ENCODE measurements at places on chromosomes 6 and 20.
A peak's percentile ranks its signal among the peaks of the same experiment; 100 is the strongest.

- no peak for DNase-seq
Measured at GRCh38 chr20:48406498-48406897, 421.3 kb downstream of the PREX1 start.

DNA sequence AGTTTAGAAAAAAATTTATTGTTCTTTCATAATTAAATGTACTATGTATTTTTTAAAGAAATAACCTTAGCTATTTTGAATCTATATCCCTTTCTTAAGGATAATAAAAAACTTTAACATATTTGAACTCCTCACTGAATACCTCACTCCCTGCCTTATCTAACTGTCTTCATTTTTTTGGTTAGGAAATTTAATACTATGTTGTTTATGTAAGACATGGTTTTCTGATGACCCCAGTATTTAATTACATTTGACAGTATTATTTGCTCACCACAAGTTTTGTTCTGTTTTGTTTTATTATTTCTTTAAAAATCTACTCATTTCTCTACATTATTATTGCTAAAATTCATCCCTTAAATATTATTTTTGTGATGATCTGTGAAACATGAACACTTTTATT lies 394.4 kb upstream of the ADGRB3 start:
- DNase-seq = no peak

GRCh38 chr6:79420054-79420453 lies 117.2 kb downstream of the LCA5 start:
- no peak for DNase-seq

DNA sequence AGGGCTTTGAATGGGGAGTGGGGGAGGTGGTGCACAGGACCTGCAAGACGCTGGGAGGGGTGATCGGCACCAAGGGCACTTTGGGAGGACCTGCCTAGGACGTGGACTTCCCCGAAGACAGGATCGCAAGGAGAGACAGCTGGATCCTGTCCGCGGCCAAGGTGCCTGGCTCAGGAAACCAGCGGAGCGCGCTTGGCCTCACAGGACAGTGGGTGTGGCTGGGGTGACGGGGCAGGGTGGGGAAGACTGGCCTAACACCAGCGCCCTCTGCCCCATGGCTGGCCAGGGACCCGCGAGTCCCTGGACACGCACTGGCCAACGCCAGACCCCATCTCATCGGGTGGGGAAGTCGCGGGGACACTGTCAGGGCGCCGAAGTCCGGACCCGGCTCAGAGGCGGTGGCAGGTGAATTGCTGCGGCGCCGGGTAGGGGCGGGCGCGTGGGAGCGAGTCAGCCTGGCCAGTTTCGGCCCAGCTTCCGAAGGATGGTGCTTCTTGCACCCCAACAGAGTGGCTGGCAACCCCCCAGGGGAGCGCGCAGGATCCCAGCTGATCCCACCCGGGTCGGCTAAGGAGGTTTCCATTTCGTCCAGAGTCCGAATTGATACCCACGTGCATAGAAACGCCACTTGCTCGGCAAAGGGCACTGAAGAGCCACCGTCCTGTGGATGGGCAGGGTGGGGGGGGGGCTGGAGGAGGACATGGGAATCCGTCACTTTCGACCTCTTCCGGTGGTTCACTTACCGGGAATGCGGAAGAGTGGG lies 785 bp upstream of the THBD start:
- no peak for DNase-seq

DNA sequence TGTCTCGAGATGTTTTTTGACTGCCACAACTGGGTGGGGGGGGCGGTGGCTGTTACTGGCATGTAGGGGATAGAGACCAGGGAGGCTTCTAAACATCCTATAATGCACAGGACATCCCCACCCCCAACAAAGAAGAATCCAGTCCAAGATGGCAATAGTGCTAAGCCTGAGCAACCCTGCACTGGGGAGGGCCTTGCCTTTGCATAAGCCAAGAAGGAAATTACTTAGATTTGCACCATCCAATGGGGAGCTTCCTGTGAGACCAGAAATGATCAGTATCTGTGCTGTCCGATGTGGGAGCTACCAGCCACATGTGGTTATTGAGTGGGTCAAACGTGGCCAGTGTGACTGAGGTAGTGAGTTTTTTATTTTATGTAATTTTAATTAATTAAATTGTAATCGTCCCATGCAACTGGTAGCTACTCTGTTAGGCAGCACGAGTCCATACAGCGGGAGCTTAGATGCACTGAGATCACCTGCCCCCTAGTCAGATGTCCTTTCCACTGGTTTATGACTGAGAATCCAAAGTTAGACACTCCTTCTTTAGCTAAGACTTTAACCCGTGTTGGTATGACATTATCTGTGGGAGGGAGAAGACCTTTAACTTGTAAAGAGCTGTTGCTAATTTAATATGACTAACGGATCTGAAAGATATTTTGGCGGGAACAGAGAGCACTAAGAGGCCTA lies 97.4 kb upstream of the NEDD9 start:
- DNase-seq = no peak

- no peak for DNase-seq
Measured at GRCh38 chr6:52016915-52017748, 70.3 kb downstream of the PKHD1 start.

DNA sequence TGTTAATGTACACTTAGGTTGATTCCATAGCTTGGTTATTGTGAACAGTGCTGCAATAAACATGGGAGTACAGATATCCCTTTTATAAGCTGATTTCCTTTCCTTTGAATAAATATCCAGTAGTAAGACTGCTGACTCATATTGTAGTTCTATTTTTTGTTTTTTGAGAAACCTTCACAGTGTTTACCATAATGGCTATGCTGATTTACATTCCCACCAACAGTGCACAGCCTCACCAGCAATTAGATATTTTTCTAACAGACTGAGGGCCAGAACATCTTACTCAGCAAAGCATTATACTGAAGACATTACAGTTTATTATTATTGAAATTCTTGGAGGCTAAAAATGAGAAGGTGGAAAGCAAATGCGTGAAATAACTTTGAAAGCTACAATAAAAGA lies 187.3 kb upstream of the HEY2 start:
- DNase-seq = no peak

- no peak for DNase-seq
Measured at GRCh38 chr20:58566981-58567380, 51.8 kb upstream of the APCDD1L start.

DNA sequence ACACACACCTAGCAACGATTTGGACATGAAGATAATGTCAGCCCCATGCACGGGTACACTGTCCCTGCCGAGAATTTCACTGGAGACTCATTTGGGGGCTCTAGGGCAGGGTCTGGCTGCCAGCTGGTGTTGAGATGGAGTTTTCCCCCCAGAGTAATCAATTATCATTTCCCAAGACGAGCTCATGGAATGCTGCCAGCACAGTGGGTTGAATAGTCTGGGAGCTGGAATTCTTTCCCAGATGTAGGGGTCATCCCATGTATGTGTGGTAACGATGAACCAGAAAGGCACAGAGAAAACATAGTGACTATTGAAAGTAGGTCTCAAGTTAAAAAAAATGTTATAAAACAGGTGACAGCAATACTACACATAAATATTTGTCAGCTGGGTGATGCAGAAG lies 579.9 kb downstream of the MAFB start:
- DNase-seq = no peak

DNA sequence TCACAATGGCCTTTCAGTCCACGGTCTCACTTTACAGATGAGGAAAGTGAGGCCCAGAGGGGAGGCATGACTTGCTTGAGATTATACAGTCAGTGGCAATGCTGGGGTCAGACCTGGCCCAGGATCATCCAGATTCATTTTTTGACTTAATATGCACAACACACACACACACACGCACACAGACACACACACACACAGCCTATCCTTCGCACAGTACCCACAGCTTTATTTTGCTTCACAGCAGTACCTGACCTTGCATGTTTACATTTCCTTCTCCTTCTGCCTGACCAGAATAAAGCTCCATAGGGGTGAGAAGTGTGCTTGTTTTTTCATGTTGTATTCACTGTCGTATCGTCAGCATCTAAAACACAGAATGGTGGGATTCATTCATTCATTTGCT lies 79.8 kb downstream of the VEGFA start:
- no peak for DNase-seq

- DNase-seq = no peak
Measured at GRCh38 chr6:167524261-167525111, 199.6 kb downstream of the TTLL2 start.

GRCh38 chr6:11702500-11703130 lies 76.0 kb downstream of the ADTRP start:
- DNase-seq = no peak

DNA sequence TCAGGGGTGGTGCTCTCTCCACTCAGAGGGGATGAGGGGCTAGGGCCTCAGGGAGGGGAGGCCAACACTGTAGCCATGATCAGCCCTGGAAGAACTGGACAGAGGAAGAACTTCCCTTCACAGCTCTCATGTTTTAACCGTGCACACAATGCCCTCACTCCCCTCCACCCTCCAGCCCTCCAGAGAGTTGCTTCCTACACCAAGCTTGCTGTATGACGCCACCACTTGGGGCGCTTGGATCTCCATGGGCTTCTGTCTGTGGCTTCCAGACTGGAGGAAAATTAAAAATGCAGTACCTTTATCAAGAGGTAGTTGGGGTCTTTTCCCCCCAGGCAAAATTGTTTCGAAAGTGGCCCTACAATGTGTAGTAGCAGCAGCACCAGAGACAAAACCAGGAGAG lies 48.4 kb downstream of the ARHGAP40 start:
- no peak for DNase-seq

GRCh38 chr6:98323605-98324004 lies 510.8 kb upstream of the POU3F2 start:
- no peak for DNase-seq

- no peak for DNase-seq
Measured at GRCh38 chr20:61514396-61514795, 262.3 kb downstream of the CDH4 start.

DNA sequence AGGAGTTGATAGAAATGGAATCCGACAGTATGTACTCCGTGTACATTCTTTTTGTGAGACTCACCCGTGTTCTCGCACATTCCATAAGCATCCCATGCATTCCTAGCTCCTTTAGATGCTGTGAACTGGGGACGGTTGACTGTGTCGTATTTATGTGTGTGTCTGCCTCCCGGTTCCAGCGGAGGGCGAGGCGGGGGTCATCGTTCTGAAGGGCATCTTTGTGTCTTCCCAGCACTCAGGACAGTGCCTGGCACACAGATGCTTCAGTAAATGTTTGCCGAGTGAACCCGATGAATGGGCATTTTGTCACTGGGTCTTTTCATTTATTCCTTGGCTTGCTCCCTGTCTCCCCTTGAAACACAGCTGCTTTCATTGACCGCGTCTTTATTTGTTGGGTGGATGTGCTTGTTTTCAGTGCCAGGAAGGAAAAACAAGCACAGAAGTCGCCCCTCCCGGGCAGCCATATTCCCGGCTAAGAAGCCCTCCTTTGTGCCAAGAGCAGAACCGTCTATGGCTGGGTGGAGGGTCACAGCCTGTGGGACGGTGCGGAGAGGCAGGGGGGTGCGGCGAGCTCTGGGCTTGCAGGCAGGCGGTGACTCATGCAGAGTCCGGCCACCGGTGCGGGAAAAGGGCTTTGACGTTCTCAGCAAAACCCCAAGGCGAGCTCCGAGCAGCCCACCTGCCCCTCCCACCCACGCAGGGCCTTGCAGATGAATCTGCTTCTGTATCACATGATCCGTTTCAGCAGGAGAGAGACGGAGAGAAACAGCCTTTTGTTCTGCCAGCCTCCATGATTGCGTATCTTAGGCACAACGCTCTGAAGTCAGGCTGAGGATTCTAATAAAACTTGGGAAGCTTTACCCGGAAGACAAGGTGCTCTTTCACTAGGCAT lies 11.2 kb upstream of the PSMG4 start:
- DNase-seq = no peak

- peak; percentile 62 for DNase-seq
Measured at GRCh38 chr20:56359212-56360132, 698 bp downstream of the FAM210B start.

DNA sequence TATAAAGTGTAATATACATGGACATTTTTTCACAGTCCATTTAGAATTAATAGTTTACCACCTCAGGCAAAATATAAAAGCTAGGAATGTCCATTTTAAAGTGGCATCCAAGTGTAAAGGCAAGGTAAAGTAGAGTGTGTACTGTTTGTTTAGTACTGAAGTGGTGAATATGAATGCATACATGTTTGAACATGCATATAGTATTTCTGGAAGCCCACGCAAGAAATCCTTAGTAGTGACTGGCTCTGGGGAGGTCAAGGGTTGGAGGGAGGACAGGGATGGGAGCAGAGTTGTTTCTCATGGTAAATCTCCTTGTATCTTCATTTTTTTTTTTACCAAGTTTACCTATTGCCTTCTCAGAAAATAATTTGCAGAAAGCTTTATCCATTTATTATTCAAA lies 129.2 kb downstream of the UNC5CL start:
- DNase-seq = no peak

- DNase-seq = no peak
Measured at GRCh38 chr6:56220078-56220477, 27.3 kb downstream of the COL21A1 start.

DNA sequence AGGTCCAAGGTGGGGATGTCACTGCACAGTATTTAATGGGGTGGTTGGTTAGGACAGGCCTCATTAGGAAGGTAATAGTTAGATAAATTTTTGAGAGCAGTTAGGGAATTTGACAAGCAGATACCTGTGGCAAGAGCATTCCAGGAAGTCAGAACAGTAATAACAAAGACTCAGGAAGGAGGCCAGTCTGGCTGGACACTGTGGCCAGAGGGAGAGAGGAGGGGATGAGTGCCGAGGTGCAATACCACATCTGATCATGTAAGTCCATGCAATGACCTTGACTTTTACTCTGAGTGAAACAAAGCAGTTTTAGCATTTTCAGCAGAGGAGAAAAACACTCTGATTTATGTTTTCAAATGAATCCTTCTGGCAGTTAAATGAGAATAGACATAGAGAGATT lies 990.7 kb upstream of the FLRT3 start:
- DNase-seq = no peak

- DNase-seq = peak; percentile 76
Measured at GRCh38 chr20:953742-954141, 37.6 kb upstream of the ANGPT4 start.

DNA sequence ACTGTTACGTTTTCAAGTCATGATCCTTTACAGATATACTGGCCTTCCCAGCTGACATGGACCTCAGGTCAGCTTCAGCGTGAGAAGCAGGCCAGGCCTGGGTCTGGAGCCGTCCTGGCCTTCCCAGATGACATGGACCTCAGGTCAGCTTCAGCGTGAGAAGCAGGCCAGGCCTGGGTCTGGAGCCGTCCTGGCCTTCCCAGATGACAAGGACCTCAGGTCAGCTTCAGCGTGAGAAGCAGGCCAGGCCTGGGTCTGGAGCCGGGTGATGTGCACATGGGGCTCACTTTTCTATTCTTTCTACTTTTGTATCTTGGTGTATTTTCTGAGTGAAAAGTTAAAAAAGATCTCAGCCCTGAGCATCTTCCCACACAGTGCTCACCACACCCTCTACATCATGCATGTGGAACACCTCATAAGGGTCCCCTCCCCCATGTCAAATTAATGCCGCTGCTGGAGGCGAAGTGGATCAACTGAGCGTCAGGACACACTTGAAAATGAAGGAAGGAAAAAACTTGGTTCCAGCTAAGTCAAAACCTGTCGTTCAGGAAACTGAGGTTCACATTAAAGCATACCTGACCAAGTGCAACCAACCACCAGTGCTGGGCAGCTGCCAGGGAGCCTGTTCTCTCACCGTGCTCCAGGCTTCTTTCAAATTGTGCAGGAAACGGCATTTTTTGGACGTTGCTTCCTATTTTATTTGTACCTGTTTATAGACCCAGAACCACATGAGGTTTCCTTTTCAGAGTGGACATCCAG lies 32.2 kb downstream of the KIF25 start:
- no peak for DNase-seq

- no peak for DNase-seq
Measured at GRCh38 chr20:13817342-13817741, 32.5 kb downstream of the NDUFAF5 start.

GRCh38 chr20:52191132-52191915 lies at the start of gene ZFP64:
ZFP64 (minus strand) TSS chr20:52191779; CDS start chr20:52191636, 143 bp downstream.
- DNase-seq = peak; percentile 90
